ENCODE measurements at places on chromosomes 2 and 18.

DNA sequence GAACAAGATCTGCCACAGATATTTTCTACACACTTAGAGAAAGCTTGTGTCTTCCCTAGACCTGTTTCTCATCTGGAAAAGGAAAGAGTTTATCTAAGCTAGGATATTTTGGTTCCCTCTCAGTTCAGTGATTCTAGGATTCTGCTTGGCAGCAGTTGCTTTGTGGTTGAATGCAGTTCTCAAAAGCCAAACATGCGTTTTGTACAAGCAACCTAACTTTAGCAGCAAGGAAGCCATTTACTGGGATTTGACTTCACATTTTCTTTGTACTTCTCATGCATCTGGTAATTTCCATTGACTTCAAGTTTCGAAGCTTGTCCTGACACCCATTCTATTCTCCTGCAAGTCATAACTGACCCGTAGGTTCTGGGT, 33.3 kb downstream of the VSNL1 start:
- DNase-seq = no peak

DNA sequence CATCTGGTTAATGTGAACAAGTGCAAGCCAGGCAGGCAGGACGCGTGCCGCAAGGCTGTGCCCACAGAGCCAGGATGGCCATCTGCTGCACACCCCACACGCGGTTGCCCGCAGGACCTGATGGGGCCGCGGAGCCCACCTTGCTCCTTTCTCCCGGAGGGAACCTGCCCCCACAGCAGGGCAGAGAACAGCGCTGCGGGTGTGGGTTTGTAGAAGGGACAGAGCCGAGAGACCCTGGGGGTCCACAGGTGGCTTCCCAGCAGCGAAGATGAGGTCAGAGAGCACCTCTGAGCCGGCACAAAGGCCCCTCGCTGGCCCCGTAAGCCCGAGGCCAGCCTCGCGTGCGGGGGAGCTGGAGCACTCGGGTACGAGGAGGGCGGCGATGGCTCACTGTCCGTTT, 460.8 kb upstream of the SALL3 start:
- DNase-seq = no peak

DNA sequence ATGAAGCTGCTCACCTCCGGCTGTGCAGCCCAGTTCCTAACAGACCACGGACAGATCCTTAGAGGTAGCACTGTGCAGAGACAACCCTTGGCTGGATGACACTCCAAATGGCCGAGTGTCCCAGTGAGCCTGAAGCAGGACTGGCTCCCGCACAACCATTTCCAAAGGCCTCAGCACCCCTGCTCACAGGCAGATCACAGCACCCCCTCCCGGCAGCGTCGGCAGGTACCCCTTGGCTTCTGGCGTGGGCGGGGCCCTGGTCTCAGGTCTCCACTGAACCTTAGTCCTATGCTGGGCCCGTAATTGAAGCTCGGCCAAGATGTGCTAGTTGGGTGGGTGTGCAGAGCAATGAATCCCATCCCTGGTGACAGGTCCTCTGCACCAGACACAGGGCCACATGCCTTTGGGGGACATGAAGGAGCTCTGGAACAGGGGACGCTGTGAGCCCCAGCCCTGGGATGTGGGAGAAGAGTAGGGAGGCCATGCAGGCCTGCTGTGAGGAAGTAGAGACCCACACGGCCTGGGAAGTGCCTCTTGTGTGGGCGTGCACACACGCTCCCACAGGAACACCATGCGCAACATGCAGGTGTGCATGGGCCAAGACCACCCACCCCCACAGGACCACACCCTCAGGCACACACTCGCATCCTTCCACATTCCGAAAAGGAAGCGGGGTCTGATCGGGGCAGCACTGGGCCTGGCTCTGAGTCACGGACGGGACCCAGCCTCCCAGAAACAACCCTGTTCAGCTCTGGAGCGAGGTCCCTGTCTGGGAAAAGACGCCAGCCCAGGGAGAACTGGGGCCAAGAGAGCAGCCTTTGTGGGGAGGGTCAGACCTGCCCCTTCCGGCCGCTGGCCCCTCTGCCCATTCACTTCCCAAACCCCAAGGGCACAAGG, 2.8 kb downstream of the DUSP2 start:
- peak; percentile 58 for DNase-seq

- no peak for DNase-seq
These were observed 265.4 kb downstream of the ZNF385B start for GRCh38 chr2:179596018-179596417.

DNA sequence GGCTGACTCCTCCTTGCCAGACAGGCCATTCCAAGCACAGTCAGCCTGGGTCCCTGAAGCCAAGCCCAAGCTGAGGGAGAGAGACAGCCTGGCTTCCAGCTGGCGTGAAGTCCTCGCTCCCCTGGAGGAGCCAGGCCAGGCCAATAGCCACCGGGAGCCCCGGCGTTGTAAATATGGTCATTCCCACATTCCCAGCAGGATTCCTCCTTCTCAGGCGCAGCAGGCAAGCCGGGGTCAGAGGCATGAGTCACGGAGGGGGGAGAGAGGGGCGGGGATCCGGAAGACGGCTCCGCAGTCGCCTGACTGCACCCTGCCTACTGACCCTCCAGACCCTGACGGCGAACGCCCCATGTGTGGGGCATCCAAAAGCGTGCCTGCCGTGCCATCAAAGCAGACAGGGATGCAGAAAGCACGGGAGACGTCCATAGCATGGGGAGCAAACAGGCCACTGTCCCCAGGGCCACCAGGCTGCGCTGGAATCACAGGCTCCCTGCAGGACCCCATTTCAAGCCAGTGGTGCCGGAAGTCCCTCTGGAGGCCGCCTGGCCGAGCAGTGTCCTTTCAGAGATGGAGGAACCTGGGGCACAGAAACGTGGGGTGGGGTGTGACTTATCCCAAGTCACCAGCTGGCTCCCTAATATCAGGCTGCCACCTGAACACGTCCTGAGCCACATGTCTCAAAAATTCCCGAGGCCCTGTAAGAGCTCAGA, 48.2 kb downstream of the TWIST2 start:
- DNase-seq = no peak

- DNase-seq = no peak
These were observed 30.8 kb upstream of the ZNF396 start for GRCh38 chr18:35407871-35408481.

DNA sequence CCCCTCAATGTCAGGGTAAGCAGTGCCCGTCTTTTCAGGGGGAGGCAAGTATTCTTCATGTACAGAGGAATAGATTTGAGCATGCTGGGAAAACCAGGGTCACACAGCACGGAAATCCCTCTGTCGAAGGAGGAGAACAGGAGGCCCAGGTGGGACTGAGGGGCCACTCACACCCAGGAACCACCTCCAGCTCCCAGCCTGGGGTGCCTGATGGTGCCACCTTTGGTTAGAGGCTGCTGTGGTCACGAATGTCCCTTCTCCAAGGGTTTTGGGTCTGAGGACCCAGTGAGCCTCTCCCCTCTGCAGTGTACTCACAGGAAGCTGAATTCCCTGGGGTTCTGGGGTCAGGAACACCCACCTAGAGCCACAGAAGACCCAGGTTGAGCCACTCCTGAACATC, 197.3 kb downstream of the ANKRD30B start:
- no peak for DNase-seq

GRCh38 chr2:153268941-153269461, 209.6 kb downstream of the RPRM start:
- DNase-seq = no peak

DNA sequence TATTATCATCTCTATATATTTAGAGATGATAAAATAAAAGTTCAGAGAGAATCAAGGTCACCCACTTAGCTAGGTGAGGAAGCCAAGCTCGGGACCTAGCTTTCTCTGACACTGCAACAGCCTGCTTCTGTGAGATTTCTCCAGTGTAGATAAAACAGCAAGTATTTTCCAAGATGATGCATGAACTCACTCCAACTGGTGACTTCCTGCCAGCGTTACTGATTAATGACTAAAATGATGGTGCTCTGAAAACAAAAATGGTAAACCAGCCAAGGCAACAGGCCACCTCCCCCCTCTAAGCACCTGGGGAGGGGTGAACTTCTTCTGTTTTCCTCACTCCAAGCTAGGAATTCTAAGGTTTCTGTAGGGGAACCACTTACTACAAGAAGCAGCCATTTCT, 510.2 kb upstream of the ID2 start:
- DNase-seq = no peak

DNA sequence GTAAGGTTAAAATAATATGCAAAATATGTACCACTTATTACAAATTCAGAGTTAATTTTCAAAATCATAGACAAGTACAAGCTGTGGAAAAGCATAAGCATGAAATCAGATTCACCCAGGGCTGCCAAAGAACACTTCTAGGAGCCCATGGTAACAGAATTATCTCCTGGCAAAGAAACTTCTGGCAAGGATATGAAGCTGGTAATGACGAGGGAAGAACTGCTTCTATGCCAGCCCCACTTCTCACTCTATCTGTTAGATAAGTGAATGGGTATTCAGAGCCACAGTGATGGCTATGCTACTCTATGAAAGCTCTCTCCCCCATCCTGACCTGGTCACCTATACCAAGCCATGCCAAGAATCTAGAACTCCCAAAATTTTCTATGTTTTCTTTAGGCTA, 36.9 kb upstream of the PDE1A start:
- no peak for DNase-seq

DNA sequence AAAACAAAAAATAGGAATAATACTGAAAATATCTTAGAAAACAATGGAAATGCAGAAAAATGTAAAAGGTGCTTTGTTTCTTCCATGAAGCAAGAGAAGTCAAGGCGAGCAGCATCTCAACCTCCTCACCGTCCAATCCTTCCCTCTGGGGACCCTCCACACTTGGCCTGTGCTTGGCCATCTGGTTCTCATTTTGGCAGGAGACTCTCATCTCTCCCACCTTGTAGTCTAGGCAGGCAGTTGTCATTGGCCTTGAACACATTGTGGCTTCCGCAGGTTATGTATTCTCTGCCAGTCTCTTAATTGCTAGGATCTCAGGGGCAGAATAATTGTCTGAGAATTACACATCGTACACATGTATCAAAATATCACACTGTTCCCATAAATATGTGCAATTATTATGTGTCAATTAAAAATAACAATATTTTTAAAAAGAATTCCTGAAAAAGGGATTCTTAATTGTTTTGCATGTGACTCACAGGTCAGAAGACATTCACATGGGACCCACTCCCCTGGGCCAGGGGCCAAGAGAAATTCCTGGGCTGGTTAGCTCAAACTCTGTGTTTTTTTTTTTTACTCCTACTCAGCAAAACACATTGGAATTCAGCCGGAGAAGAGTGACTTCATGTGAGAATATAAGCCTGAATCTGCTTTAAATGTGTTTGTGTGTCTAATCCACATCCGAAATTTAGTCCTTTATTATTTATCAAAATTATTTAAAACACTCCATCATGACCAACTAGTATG, 14.0 kb upstream of the ANKRD62 start:
- DNase-seq = no peak

- no peak for DNase-seq
These were observed 63.4 kb downstream of the EMX1 start for GRCh38 chr2:72980535-72981217.

Measured in stimulated activated CD8-positive, alpha-beta memory T cell treated with anti-CD3 and anti-CD28 coated beads, Interleukin-4, amount 100 ng/mL, for 1 hour (primary cell).